ENCODE measurements at places on chromosomes 4 and X. TPM values are rescaled to one million over a fixed set of nuclear protein-coding genes. Genes with fewer than 3 reads are reported as not detected.

ARMCX1 gene
- total RNA-seq: not detected

CPZ gene
- total RNA-seq: not detected

GRCh38 chr4:42150653-42151567, 1.5 kb downstream of the BEND4 start:
- H3K4me1 ChIP-seq: peaks cover 9% of the 10 kb centered on the region
- H3K4me3 ChIP-seq: peak overlapping the region; percentile 93
- no peak for DNase-seq
- peaks cover 36% of the 10 kb centered on the region for H3K27me3 ChIP-seq

GRCh38 chr4:66852843-66853242, 692.5 kb downstream of the CENPC start:
- H3K27ac ChIP-seq: no peak overlapping the region
- DNase-seq: no peak
- H3K27me3 ChIP-seq: no peaks in the 10 kb centered on the region
- no peaks in the 10 kb centered on the region for H3K36me3 ChIP-seq

DNA sequence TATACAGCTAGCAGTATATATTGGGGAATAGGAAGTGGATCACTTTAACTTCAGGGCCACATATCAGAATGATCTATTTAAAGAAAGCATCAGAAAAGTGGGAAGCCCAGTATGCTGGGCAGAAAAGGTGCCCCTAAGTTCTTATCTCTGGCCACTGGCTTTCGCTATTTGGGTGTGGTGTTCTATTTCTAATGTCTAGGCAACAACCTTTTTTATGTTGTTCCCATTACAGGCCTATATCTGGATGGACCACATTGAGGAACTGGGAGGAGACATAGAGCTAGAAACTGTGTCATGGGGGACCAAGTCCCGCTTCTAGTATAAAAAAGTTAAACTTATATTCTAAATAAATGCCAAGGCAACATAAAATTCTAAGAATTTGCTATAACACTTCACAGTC, 935.6 kb downstream of the PDHA2 start:
- no peak overlapping the region for H3K27ac ChIP-seq
- H3K36me3 ChIP-seq: no peaks in the 10 kb centered on the region
- H3K4me3 ChIP-seq: no peak overlapping the region
- DNase-seq: no peak
- no peaks in the 10 kb centered on the region for H3K4me1 ChIP-seq
- no peaks in the 10 kb centered on the region for H3K27me3 ChIP-seq

GRCh38 chr4:3384391-3384770, 57.4 kb upstream of the HGFAC start:
- DNase-seq: no peak
- peaks cover 7% of the 10 kb centered on the region for H3K4me1 ChIP-seq
- H3K27ac ChIP-seq: no peak overlapping the region
- no peaks in the 10 kb centered on the region for H3K27me3 ChIP-seq
- H3K36me3 ChIP-seq: peaks cover 13% of the 10 kb centered on the region
- no peak overlapping the region for H3K4me3 ChIP-seq

DNA sequence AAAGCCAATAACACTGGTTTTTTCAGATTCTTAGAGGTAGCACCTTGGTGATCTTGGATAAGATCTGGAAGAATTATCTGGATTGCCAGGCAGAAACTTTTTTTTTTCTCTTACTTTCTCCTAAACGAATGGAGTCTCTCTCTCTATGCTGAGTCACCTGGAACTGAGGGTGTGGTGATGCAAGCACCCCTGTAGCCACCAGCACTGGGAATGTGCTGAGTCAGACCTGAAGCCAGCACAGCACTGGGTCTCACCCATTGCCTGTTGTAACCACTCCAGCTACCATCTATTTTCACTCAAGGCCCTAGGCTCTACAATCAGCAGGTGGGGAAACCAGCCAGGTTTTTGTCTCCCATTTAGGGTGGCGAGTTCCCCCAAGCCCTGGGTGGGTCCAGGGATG, 923.8 kb downstream of the RAPGEF2 start:
- H3K27ac ChIP-seq: no peak overlapping the region
- no peak for DNase-seq
- H3K36me3 ChIP-seq: peaks cover 7% of the 10 kb centered on the region
- no peak overlapping the region for H3K4me3 ChIP-seq
- no peaks in the 10 kb centered on the region for H3K4me1 ChIP-seq

Measured in natural killer cell treated with Interleukin-12 subunit alpha and Interleukin-12 subunit beta and Interleukin-15 and Interleukin-18, amount 100 ng/mL, for 72 hours (primary cell).